Sigmoid colon (tissue), 7 donors: ENCODE measurements at places on chromosomes 6 and 20. TPM values are rescaled to one million over a fixed set of nuclear protein-coding genes. Genes with fewer than 3 reads are reported as not detected.

ANKRD66 gene
- not detected for total RNA-seq

MUCL3 gene
- total RNA-seq: not detected

PLTP gene
- total RNA-seq: 296 TPM

AKAP12 gene
- total RNA-seq: 244 TPM

SAMD3 gene
- total RNA-seq: not detected

ULBP1 gene
- 0.55 TPM for total RNA-seq

CEBPB gene
- total RNA-seq: 173 TPM

PAX1 gene
- under 0.01 TPM for total RNA-seq
